ENCODE measurements at places on chromosomes 4 and X. TPM values are rescaled to one million over a fixed set of nuclear protein-coding genes. Genes with fewer than 3 reads are reported as not detected.

DNA sequence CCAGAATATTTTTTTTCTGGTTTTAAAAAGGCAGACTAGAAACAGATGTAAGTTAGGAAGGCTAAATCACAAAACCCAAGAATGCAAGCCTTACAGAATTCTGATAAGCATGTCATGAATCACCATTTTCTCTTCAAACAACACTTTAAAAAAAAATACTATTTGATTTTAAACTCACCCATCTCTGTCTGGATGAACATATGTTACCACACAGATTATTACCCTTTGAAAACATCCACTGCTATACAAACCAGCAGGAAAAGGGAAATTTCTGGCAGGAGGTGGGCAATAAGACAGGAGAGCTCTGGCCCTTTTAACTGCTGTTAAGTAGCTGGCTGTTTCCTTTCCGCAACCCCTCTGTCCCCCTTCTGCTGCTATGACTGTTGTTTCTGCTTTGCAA is 317.7 kb upstream of the NOCT start:
- DNase-seq = no peak

- DNase-seq = no peak
These were observed 593 bp downstream of the SH3RF1 start for GRCh38 chr4:169269916-169270809.

GRCh38 chr4:687048-687970 is 1.6 kb downstream of the SLC49A3 start:
- no peak for DNase-seq

- DNase-seq = no peak
These were observed 49.6 kb downstream of the DKK2 start for GRCh38 chr4:106986486-106986885.

- peak; percentile 65 for DNase-seq
These were observed 5.0 kb upstream of the SDAD1 start for GRCh38 chr4:75995727-75996126.

GRCh38 chr4:166965562-166965961 is 268.7 kb downstream of the SPOCK3 start:
- no peak for DNase-seq

DNA sequence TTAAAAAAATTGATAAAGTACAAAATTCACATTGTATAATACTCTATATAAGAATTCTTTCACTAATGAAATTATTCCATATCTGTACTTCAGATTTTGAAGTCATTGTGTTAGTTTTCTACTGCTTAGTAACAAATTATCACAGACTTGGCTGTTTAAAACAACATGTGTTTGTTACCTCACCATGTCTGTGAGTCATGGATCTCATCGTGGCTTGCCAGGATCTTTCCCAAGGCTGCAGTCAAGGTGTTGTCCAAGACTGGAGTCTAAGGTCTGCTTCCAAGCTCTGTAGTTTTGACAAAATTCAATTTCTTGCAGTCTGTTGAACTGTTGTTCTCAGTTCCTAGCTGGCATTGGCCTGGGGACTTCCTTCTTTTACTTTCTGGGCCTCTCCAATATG is 1286.9 kb downstream of the ADGRL3 start:
- no peak for DNase-seq

The SPANXN2 gene
- total RNA-seq = not detected
